ENCODE measurements at places on chromosomes 1 and 21.
A peak's percentile ranks its signal among the peaks of the same experiment; 100 is the strongest.

DNA sequence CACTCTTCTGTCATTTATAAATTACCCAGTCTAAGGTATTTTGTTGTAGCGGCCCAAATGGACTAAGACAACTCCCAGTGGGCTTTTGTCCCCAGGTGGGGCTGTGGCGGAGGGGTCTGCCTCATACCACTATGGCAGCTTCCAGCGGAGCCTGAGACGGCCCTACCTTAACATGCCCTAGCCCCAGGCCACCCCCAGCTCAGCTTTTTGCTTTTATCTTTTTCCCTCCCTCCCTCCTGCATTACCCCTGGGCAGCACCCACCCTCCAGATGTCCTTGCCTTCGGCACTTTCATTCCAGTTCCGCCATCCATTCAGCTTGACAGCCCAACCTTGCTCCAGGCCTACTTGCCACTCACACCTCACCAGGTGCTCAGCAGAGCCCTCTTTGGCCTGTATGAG, 307.3 kb downstream of the PTPRU start:
- DNase-seq, result no peak

DNA sequence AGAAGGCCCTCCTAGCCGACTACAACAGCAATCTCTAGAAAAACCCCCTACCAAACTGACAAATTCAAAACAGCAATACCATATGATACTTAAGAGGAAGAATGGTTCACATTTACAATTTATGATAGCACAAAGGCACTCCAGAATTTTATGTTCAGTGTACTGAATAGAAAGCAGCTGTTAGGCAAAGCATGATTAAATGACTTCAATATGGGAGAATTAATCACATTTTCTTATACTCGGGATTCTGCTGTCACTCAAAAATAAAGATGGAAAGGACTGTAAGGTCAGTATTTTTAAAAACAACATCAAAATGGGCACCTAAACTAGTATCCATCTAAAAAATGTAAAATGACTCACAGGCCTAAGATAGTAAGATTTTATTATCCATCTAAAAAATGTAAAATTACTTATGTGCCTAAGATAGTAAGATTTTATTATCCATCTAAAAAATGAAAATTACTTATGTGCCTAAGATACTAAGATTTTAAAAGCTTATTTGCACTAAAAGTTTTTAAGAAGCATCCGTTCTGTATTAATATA, 198.5 kb downstream of the SMYD3 start:
- DNase-seq, result no peak

- no peak for DNase-seq
Observed at GRCh38 chr21:33402001-33402979, 923 bp upstream of the IFNGR2 start.

GRCh38 chr1:31760471-31761470, 3.4 kb downstream of the ADGRB2 start:
- DNase-seq, result peak; percentile 59

- no peak for DNase-seq
Observed at GRCh38 chr1:160656737-160657136, 9.9 kb upstream of the SLAMF1 start.

GRCh38 chr1:18090636-18091035, 17.0 kb upstream of the IGSF21 start:
- DNase-seq, result no peak

- no peak for DNase-seq
Observed at GRCh38 chr1:204891860-204892259, 21.2 kb downstream of the NFASC start.

DNA sequence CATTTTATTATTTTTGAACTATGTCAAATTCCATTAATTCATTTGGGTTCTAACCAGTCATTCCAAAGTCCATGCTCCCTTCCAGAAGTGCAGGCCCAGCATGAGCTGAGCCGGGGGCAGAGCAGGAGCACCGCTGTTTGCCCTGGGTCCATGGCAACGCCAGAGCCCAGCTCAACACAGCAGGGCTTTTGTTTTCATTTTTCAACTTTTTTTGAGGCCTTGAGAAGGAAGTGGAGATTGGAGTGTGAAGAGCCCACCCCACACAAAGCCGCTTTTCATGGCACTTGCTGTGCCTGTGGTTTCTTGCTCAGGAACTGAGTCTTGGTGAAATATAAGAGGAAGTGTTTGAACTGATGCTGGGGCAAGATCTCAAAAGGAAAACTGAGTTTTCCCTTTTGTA, 13.2 kb upstream of the PRMT2 start:
- DNase-seq, result no peak

DNA sequence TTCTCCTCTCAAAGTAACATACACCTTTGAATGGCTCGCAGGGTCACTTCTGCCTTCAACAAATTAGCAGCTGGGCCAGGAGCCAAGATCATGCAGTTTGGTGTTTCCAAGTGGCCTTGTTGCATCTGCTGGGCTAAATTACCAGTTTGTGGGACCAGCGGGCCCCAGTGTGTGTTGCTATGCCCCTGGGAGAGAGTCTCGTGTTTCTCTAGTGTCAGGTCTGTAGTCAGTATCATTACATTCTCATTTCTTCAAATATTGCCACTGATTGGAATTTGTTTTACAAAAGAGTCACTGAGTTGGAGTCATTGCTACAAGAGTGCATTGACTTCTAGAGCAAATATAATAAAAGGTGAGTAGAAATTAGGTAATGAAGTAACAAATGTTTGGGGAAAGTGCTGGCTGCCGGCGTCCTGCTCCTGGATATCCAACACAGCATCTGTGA, 35.5 kb downstream of the RHOU start:
- DNase-seq, result no peak

GRCh38 chr1:239126884-239127283, 259.5 kb upstream of the CHRM3 start:
- no peak for DNase-seq

DNA sequence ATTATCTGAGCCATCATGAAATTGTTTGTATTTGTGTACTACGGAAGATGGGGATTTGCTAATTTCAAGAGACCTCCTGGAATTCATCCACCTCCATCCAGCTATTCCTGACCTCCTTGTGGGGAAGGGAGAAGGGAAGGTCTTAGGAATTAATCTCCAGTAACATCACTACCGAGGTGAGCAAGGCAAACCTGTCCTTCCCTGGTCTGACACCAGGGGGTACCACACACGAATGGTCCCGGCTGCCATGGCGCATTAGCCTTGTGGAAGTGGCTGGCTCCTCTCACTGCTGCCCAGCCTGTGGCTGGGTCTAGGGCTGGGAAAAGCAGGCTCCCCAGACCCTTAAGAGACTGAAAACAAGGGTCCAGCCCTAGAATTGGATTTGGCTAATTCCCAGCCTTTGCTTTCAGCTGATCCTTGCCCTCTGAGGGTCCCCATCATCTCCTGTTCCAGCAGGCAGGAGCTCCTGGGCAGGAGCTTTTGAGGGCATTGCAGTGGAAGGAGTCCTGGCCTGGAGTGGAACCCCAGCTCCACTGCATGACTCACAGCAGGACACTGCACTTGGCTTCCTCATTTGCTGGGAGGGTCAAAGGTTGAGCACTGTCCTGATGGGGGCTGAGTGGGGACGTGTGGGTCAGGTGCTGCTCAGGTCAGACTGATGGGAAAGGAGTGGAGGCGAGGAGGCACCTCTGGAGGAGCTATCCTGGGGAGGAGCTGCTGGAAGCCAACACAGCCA, 34.8 kb downstream of the RIMS3 start:
- DNase-seq, result peak; percentile 18

GRCh38 chr1:100671601-100672000, 47.9 kb upstream of the VCAM1 start:
- no peak for DNase-seq

GRCh38 chr1:153540394-153541361, at the start of gene S100A5:
Gene S100A5, minus strand, starts transcription at chr1:153540934. Its CDS starts 743 bp downstream, at chr1:153540191.
- peak; percentile 42 for DNase-seq

- no peak for DNase-seq
Observed at GRCh38 chr1:186086583-186086982, 288.5 kb downstream of the TPR start.

- DNase-seq, result no peak
Observed at GRCh38 chr21:41349619-41350390, 12.0 kb upstream of the MX2 start.

DNA sequence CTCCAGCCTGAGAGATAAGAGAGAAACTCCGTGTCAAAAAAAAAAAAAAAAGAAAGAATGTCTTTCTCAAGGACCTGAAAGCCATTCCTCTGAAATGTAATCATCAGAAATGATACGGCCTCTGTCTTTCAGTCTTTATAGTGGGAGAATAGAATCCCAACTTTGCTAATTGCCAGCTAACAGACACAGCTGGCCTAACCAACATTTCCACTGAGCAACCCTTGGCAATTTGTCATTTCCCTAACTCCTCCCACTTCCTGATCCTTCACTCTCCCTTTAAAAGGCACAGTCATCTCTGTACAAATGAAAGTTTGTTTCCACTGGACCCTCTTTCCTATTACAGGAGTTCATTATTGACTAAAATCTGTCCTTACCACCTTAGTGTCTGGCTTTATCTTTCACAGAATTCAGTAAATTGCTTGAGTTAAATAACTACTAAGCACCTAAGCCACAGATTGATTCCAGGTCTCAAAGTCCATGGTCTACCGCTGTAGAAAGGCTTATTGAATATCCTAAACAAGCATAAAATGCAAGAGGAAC, 4.3 kb upstream of the CBR1 start:
- no peak for DNase-seq

- no peak for DNase-seq
Observed at GRCh38 chr1:15678578-15678977, 5.5 kb upstream of the PLEKHM2 start.

DNA sequence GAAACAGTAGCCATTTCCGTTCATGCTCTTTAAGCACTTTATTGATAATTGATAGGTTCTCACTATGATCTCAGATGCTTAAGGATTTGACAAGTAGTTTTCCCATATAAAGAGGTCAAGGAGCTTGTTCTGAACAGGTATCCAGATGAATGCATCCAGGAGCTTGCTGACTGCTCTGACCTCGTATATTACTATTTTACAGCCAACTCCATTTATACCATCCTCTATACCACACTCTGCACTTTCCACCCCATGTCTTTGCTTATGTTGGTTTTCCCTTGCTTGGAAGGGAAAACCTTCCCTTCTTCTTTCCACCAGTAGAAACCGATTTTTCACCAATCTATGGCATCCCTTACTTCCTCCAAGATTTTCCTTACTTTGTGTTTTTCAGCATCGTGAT, 107.2 kb downstream of the LHX9 start:
- DNase-seq, result no peak

All from activated T-cell treated with anti-CD3 and anti-CD28 coated beads for 4 hours (primary cell).